Stimulated activated CD4-positive, alpha-beta T cell treated with anti-CD3 and anti-CD28 coated beads, Interleukin-1b, Interleukin-23, amount 100 ng/mL, for 48 hours (primary cell): ENCODE measurements at places on chromosomes 5 and 9.

- DNase-seq: no peak
Observed at GRCh38 chr5:97043511-97043910, 98.9 kb downstream of the LIX1 start.

- DNase-seq: no peak
Observed at GRCh38 chr9:120852240-120853010, 9.7 kb upstream of the PSMD5 start.

DNA sequence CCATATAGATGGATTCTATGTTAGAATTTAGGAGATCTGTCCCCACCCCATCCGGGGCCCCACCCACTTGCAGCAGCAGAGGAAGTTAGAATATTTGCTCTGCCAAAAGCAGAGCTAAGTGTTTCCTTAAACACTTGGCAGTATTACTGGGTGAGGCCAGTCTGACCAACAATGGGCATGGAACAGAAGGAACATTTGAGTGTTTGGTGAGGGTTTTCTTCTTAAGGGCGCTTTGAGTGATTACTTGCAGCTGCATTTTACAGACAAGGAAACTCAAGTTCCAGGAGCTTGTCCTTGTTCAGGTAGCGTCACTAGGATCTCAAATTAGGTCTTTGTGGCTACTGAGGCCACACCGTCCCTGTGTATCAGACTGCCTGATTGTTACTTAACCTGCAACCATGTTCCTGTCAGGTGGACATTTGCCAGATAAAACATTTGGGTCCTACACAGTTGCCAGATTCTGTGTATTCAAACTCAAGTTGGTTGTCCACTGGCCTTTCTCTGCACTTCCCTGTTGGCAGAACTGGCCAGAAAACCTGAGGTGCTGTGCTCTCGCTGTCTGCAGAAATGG is 59.3 kb downstream of the SLC46A2 start:
- DNase-seq: no peak

GRCh38 chr9:92058723-92059444 is 56.3 kb downstream of the SPTLC1 start:
- no peak for DNase-seq

DNA sequence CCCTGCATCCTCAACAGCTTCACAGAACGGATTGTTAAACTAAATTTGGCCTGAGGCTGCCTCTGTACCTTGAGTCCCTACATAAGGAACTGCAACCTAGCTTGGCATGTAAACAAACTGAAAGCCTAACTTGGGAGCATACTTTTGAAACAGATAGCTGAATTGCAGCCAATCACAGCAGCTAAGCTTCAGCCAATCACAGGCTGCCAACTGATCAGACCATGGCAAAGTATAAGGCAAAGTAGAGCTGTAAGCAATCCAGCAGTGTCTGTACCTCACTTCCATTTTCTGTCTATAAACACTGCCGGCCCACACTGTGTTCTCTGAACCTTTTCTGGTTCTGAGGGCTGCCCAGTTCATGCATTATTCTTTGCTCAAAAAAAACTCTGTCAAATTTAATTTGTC is 8.9 kb upstream of the ZNF483 start:
- DNase-seq: no peak

DNA sequence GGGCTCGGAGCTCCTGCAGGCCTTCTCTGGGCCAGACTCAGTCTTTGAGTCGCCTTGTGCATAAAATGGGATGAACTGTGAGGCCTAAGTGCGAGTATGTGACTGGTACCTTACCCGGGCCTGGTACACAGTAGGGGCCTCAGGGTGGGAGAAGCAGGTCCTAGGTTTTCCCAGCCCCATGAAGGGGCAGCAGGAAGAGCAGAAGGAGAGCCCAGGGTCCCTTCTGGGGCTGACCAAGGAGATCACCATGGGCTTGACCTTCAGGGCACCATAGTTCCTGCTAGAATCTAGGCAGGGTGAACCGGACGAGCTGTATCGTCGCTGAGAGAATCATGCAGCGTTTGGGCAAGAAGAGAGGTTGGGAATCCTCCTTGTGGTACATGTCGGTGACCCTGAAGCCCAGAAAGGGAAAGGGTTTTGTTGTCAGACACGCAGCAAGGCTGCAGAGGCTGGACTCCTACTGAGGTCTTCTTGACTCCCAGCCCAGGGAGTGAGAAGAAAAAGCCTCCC is 373 bp upstream of the PHYKPL start:
- DNase-seq: no peak

GRCh38 chr9:79670269-79670961 is 98.7 kb downstream of the TLE4 start:
- no peak for DNase-seq

DNA sequence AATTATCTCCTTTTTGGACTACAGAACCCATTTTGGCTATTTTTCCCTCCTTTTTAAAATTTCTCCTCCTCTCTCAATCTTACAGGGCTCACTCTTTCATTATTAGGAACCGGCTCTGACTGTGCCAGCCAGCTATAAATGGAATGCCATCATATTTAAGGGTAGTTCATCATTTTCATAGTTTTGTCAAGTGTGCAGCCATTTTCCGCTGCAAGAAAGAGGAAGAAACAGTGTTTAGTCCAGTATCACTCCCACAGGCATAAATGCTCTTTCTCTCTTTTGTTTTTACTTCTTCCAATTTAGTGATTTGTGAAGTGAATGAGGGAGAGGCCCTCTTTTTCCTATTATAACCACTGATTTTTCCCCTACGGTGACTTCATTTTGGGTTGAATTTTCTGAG is 290.0 kb downstream of the NR3C1 start:
- no peak for DNase-seq

DNA sequence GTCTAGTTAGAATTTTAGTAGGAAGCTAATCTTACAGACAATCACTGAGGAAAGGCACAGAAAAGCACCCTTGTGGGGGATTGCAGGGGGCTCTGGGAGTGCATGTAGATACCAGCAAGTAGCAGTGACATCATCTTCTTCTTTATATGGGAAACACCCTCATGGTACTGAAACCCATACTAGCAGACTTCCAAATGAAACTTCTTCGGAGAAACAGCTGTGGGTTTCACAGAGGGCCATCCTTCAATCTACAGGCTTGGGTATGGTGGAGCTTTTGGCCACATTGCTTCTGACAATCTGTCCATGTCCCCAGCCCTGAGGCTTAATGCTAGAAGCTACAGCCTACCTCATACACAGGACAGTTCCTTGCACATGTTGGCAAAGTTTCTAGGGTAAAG is 165.2 kb upstream of the NFIB start:
- DNase-seq: no peak

DNA sequence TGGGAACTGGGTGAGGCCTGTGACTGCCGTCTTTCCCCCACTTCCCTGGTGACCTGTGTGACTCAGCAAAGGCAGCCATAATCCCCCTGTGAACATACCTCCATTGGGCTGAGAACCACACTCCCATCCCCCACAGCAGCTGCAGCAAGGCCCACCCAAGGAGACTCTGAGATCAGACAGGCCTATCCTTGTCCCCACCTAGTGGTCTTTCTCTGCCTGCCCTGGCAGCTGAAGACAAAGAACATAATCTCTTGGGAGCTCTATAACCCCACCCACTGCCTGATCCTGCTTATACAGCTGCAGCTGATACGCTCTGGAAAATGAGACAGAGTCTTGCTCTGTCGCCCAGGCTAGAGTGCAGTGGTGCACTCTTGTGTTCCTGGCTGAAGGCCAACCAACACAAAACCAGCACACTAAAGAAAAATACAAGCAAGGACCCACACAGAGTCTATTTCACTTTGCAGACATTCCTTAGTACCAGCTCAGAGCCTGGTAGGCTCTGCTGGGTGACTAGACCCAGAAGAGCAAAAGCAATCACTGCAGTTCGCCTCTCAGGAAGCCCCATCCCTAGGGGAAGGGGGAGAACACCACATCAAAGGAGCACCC is 106.7 kb downstream of the MCTP1 start:
- DNase-seq: no peak

- no peak for DNase-seq
Observed at GRCh38 chr5:35754481-35754880, 102.2 kb upstream of the IL7R start.

GRCh38 chr9:74304598-74304997 is 192.5 kb upstream of the RORB start:
- DNase-seq: no peak

GRCh38 chr5:160198146-160198545 is 31.2 kb upstream of the FABP6 start:
- DNase-seq: no peak

GRCh38 chr9:22649384-22649783 is 202.8 kb downstream of the DMRTA1 start:
- DNase-seq: no peak

DNA sequence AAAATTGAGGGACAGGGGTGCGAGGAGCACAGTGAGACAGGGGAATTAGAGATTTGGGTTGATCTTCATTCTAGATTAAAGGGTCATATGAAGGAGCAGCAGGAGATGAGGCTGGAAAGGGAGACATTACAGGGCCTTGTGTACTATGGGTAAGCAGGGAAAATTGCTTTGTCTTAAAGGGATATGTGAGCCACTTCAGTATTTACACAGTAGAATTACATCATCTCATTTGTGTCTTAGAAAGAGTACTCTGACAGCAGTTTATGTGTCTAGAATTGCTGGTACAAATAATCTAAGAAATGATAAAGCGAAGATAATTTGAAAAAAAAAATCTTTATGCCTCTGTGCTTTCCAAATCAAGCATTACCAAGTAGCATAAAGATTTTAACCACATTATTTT is 287.0 kb upstream of the ARRDC3 start:
- DNase-seq: no peak

DNA sequence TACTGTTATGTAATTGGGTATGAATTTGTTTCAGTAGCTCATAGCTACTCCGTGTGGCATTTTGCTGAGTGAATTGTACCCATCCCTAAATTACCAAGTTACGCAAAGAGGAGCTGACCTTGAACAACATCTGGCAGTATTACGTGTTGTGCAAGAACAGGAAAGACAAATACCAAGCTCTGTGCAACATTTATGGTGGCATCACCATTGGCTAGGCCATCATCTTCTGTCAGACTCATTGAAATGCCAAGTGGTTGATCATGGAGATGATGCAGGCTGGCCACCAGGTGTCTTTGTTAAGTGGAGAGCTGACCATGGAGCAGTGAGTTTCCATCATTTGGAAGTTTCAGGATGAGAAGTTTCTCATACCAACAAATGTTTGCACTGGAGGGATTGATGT is 15.0 kb downstream of the ZSWIM6 start:
- DNase-seq: no peak

GRCh38 chr5:141850244-141850768 is 27.9 kb downstream of the PCDH1 start:
- peak; percentile 8 for DNase-seq

- no peak for DNase-seq
Observed at GRCh38 chr5:146291421-146292074, 47.1 kb upstream of the POU4F3 start.

DNA sequence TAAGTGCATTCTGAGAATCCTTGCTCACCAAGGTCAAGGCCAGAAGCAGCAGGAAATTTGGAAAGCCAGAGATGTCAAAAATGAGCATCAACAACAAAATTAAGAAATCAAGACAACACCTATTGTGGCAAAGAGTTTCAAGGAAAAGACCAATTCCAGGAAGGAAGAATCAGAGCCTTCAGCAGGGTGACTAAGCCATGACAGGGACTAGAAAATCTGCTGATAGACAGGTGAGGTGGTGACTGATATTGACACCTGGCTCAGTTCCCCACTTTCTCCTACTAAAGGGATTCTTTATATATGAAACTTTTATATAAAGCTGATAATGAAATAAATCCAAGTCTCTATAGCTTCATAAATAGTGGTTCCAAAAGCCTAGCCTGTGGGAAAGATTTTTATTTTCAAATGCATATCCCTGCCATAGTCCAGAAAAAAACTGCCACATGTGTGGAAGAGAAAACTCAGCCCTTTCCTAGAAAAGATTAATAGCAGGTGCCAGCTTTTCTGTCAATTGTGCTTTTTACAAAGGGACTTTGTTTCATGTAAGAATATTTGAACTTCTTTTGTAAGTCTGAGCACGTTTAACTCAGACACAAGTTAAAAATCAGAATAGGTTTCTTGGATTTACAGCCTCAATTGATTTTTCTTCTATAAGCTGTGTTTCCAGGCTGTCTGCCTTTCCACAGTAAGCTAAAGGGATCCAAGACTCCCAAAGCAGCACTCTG is 81.1 kb upstream of the GRAMD2B start:
- DNase-seq: no peak

GRCh38 chr5:136210259-136210658 is 17.3 kb upstream of the SMIM32 start:
- DNase-seq: no peak

GRCh38 chr5:16794269-16794913 is 141.7 kb downstream of the MYO10 start:
- no peak for DNase-seq

DNA sequence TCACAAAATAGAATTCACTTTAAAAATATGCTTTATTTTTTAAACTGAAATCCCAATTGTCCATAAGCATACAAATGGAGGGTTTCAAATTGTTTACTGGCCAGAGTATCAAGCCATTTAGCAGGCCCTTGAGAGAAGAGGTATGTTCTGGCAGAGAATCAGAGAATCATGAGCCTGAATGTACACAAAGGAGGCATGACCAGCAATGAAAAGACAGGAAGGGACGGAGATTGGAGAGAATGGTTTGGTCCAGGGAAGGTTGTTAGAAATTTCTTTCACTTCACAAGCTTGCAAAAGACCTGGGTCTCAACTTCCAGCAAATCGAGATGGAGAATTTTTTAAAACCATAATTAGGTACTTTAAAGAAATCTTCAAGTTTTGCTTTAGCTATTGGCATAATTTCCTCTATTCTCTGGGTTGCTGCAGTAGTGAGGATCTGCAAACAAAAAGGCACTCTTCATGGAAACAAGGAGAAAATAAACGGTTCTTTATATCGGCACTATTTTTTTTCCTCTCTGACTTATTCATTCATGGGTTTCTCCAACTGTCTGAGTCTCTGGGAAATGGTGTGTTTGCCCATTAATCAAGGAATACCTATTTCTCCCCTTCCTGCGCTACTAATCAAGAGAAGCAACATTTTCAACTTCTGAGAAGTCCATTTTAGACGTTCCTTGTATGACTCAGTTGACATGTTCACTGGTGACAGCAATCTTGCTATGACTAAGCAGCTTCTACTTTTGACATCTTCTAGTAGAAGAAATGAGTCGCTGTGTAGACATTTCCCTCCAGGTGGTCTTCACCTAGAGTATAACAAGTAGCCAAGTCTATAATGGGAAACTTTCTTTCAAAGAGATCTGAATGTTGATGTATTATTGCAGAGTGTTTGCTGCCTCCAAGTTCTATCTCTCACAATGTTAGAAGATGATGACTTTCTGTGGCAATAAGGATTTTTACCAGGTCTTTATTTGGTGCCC is 23.1 kb upstream of the ERCC6L2 start:
- DNase-seq: peak; percentile 7

DNA sequence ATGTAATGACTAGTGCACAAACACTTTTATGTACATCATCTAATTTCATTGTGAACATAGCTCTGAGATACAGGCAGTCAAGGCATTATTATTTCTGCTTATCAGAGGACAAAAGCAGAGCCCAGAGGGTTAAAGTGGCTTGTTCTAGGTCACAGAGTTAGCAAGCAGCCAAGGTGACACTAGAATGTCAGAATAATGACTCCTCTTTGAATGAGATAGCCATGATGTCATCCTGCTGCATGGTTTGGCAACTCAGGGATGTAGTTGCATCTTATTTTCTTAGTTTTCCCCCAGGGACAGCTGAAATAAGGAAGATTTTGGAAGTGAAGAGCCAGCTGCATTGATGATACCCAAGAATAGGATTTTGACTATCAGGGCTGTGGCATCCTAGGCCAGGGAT is 54.4 kb downstream of the KCNV2 start:
- no peak for DNase-seq
